ENCODE measurements at places on chromosomes 3 and 15.

DNA sequence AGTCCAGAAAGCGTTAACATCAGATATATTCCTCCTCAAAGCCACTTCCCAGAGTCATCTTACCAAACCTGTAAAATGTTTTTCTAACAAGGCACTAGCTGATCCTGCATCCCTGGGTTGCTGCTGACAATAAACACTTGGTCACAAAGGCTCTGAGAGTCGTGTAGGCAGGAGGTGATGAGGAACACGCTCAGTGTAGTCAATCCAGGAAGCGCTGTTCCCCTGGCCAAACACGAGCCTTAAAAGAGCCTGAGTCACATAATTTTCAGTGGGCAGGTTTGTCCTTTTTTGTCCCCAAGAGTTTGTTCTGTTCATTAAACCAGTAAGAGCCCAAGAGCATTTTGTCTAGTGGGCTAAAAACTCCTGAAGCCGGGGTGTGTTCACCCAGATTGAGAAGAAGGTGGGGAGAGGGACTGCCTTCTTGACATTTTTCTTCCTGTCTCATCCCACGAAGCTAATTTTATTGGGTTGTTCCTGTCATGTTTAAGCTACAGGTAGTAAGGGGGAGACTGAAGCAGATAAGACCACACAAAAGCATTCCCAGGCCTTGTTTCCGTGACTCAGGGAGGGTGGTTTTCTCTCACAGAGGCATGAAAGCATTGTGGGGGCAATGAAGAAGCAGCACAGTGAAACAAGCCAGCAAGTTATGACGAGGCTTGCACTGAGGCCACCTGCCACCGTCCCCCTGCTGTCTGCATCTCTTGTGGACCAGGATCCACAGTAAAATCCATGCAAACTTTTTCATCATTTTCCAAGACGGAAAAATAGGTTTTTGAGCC, 73.7 kb downstream of the FOXB1 start:
- DNase-seq = no peak

- no peak for DNase-seq
Measured at GRCh38 chr3:14558029-14558428, 17.9 kb upstream of the GRIP2 start.

GRCh38 chr3:116145613-116146012, 299.7 kb downstream of the LSAMP start:
- no peak for DNase-seq

- DNase-seq = peak; percentile 55
Measured at GRCh38 chr3:195159117-195159813, 111.7 kb downstream of the XXYLT1 start.

- no peak for DNase-seq
Measured at GRCh38 chr15:53786401-53786800, 26.9 kb upstream of the WDR72 start.

- DNase-seq = no peak
Measured at GRCh38 chr3:72519946-72520604, 328.2 kb downstream of the SHQ1 start.

- no peak for DNase-seq
Measured at GRCh38 chr15:57134851-57135250, 216.4 kb downstream of the TCF12 start.

GRCh38 chr15:30969724-30970123, 21.7 kb downstream of the MTMR10 start:
- DNase-seq = no peak

DNA sequence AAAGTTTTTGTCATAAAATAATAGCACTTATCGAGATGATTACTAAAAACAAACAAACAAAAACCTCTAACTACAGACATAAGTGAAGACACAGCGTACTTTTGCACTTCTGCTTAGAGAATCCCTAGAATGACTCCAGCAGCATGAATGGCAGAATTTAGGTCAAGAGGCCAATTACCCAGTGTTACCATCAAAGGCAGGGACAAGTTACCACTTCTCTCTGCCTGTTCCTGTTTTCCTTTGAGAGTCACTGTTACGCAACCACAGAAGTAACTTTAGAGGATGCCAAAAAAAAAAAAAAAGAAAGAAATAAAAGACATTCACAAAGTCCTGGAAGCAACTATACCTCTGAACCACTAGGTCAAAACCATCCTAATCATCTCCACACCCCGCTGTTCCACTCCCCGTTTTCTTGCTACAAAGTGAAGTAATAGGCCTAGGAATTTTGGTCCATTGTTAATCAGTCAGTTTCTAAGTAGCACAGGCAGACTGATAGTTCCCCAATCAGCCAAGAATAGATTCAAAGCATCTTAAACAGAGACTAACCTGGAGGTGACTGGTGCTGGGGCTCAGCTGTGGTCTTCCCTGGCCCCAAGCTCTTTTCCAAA, 41.9 kb downstream of the FMN1 start:
- DNase-seq = no peak

GRCh38 chr3:46029953-46030543, 2.8 kb upstream of the XCR1 start:
- no peak for DNase-seq

GRCh38 chr3:38641461-38642110, 7.9 kb downstream of the SCN5A start:
- DNase-seq = no peak

DNA sequence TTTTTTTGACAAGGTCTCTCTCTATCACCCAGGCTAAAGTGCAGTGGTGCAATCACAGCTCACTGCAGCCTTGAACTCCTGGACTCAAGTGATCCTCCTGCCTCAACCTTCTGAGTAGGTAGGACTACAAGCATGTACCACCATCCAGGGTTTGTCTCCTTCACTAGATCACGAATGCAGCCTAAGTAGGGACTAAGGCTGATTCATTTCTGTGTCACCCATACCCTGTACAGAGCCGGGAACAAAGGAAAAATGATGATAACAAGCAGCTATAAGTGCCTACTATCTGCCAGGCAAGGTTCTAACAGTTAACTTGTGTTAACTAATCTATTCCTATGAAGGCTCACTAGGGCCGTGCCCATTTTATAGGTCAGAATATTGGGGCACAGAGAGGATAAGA, 7.0 kb downstream of the TMEM40 start:
- DNase-seq = no peak
